ENCODE measurements at places on chromosomes 2 and 18.

- DNase-seq, result no peak
Measured at GRCh38 chr2:9650119-9650821, 19.5 kb upstream of the YWHAQ start.

DNA sequence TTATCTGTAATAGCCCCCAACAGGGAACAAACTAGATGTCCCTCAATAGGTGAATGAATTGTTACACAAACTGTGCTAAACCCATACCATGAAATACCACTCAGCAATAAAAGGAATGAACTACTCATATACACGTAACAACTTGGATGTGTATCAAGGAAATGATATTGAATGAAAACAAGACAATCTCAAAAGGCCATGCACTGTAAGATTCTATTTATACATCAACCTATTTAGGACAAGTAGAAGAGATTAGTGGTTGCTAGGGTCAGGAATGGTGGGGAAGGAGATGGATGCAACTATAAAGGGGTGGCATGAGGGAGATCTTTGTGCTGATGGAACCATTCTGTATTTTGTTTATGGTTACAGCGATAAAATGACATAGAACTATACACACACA, 47.1 kb downstream of the KANSL3 start:
- DNase-seq, result no peak

GRCh38 chr2:231332388-231332787, 63.1 kb upstream of the B3GNT7 start:
- DNase-seq, result no peak

- no peak for DNase-seq
Measured at GRCh38 chr18:64678048-64678447, 529.2 kb upstream of the LINC00305 start.

GRCh38 chr2:70984228-70984575, 5.8 kb downstream of the ANKRD53 start:
- no peak for DNase-seq

- DNase-seq, result peak; percentile 37
Measured at GRCh38 chr2:144942516-144943256, 422.8 kb upstream of the ZEB2 start.

DNA sequence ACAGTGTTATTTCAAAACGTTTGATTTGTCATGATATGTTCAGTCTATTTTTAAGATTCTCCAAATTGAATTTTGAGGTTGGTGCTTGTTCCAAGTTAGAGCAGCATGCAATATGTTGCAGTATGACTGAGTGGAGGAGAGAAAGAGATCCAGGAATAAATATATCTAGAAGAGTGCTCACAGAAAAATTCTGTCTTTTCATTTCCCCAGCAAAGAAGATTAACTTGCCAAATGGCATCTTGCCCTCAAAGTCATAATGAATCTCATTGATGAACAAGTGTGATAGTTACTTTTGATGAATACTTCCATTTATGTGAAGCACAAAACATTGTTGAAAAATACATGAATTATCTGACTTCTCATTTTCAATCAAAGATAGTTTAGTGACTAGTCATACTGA, 95.9 kb downstream of the KCNJ3 start:
- no peak for DNase-seq

DNA sequence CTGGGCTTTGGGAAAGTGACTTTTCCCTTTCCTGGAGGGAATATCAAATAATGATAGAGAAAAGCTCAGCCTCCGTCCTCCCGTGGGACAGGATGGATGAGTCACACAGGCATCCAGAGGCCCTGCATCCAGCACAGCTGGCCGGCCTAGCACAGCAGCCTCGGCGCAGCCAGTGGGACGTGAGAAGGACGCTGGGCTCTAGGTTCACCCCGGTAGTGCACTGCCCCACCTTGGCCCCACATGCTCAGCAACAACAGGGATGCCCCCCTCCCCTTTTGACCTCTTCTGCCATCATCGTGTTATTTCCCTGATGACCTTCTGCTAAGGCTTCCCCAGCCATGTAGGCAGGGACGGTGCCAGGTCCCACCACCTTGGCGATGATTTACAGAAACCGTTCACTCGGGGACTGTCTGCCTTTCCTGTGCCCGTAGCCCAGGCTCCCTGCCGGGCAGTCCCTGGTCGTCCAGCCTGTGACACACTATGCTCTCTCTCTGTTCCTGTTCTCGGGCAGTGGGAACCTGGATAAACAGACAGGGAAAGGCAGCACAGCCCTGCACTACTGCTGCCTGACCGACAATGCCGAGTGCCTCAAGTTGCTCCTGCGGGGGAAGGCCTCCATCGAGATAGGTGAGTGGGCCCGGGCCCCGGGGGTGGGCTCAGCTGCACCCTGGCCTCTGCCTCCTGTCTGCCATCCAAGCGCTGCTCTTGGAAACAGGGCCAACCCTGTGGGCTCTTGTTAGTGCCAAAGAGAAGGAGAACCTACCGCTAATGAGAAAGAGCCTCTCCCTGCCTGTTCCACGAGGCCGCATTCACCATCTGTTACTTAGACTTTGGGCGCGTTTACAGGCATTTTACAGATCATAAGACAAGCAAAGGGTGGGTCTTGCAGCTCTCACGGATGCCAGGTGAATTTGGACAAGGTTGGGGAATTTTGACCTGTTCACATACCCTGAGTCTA, 44.6 kb downstream of the ITGB1BP1 start:
- DNase-seq, result peak; percentile 91

- DNase-seq, result no peak
Measured at GRCh38 chr18:50686409-50686808, 126.5 kb downstream of the MAPK4 start.

DNA sequence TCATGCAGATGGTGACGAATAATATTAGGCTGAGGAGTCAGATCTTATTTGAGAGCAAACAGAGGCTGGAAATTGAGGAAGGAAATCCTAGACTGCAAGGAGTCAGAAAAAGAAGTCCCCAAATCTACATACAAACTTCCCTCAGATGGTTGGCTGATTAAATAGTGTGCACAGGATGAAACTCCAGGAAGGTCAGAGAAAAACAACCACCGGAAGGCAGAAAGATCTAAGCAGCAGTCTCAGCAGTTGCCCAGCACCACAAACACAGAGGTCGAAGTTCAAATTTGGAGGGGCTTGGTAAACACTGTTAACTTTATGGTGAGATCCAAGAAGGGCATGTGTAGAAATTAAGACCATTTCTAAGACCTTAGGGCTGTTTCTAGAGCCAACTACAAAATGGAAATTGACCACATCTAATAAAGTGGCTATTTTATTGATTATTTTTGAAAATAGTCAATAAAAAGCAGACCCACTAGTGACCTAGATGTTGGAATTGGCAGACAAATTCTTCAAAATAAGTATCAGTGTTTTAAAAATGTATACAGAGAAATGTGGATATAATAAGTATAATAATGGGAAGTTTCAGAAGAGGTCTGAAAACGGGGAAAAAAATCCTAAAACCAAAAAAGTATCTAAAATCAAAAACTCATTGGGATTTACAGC, 134.8 kb downstream of the GALNT1 start:
- no peak for DNase-seq

DNA sequence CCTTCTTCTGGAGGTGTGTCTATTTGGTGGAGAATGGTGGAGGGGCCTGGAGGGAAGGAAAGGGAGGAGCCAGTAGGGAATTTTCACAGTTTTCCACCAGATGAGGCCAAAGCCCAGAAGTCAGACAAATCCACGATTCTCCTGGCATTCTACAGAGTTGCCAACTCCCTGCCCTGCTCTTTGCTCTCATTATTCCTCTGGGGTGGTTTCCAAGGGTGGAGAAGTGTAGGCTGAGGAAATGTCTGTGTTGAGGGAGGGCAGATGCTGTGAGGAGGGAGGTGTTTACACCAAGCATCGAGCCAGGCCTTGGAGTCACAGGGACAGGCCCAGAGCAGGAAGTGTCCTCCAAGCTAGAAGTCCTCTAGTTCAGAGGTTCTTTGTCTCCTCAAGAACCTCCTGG, 124.1 kb upstream of the LGALSL start:
- DNase-seq, result peak; percentile 19

DNA sequence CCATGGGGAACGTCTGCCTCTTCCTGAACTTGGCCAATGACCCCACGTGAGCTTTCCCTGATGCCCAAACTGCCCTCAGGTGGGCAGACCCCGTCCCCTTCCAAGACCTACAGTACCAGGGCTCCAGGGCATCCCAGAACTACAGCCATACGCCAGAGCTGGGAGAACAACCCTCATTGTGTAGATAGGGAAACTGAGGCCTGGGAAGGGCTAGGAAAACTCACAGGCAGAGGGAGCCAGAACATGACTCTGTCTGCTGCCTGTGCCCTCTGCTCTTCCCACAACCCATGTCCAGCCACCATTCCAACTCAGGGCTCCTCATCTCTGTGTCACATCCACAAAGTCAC, 16.8 kb upstream of the ANKRD53 start:
- no peak for DNase-seq
